Activated CD8-positive, alpha-beta memory T cell treated with anti-CD3 and anti-CD28 coated beads, Interleukin-2, amount 10 ng/mL, durations not matched to agents 7 days and 5 days (primary cell): ENCODE measurements at places on chromosomes 7 and 10.

- H3K36me3 ChIP-seq = no peaks in the 10 kb centered on the region
- no peak overlapping the region for H3K4me3 ChIP-seq
- peaks cover 4% of the 10 kb centered on the region for H3K4me1 ChIP-seq
- DNase-seq = no peak
- H3K27me3 ChIP-seq = no peaks in the 10 kb centered on the region
- no peak overlapping the region for H3K27ac ChIP-seq
Observed at GRCh38 chr10:75512203-75512933, 80.9 kb downstream of the LRMDA start.

DNA sequence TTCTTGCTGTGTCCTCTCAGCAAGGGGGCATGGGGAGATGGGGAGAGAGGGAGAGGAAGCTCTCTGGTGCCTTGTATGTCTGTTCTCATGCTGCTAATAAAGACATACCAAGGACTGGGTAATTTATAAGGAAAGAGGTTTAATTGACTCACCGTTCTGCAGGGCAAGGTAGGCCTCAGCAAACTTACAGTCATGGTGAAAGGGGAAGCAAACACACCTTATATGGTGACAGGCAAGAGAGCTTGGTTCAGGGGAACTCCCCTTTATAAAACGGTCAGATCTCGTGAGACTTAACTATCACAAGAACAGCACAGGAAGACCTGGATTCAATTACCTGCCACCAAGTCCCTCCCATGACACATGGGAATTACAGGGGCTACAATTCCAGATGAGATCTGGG is 464.7 kb upstream of the CELF2 start:
- H3K36me3 ChIP-seq = no peaks in the 10 kb centered on the region
- H3K4me1 ChIP-seq = no peaks in the 10 kb centered on the region
- H3K27ac ChIP-seq = no peak overlapping the region
- no peak for DNase-seq
- no peaks in the 10 kb centered on the region for H3K27me3 ChIP-seq

GRCh38 chr10:3357737-3358136 is 185.2 kb upstream of the PITRM1 start:
- H3K36me3 ChIP-seq = peaks cover 1% of the 10 kb centered on the region
- no peak overlapping the region for H3K4me3 ChIP-seq
- H3K27ac ChIP-seq = no peak overlapping the region
- H3K4me1 ChIP-seq = no peaks in the 10 kb centered on the region
- peaks cover 4% of the 10 kb centered on the region for H3K27me3 ChIP-seq
- DNase-seq = no peak

GRCh38 chr10:20624642-20625041 is 272.5 kb downstream of the NEBL start:
- H3K36me3 ChIP-seq = no peaks in the 10 kb centered on the region
- H3K27ac ChIP-seq = no peak overlapping the region
- H3K4me3 ChIP-seq = no peak overlapping the region
- DNase-seq = no peak
- H3K27me3 ChIP-seq = no peaks in the 10 kb centered on the region
- no peaks in the 10 kb centered on the region for H3K4me1 ChIP-seq

DNA sequence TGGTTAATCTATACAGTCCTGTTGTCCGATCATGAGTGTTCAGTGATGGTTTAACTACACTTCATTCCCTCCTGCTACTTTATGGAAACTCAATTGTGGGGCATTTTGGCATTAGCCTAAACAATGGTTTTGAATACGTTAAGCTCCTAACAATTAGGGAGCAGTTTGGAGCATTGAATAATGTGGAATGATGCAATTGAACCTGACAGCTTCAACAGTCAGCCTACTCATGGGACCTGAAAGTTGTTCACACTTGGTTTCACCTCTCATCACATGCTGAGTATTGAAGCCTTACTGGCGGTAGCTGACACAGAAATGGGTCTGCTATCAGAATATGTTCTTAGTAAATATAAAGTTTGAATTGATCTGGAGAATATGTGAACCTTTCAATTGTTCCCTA is 186.1 kb downstream of the MLLT10 start:
- no peak overlapping the region for H3K27ac ChIP-seq
- no peaks in the 10 kb centered on the region for H3K27me3 ChIP-seq
- no peak for DNase-seq
- no peak overlapping the region for H3K4me3 ChIP-seq
- H3K36me3 ChIP-seq = peaks cover 17% of the 10 kb centered on the region
- H3K4me1 ChIP-seq = peaks cover 10% of the 10 kb centered on the region

DNA sequence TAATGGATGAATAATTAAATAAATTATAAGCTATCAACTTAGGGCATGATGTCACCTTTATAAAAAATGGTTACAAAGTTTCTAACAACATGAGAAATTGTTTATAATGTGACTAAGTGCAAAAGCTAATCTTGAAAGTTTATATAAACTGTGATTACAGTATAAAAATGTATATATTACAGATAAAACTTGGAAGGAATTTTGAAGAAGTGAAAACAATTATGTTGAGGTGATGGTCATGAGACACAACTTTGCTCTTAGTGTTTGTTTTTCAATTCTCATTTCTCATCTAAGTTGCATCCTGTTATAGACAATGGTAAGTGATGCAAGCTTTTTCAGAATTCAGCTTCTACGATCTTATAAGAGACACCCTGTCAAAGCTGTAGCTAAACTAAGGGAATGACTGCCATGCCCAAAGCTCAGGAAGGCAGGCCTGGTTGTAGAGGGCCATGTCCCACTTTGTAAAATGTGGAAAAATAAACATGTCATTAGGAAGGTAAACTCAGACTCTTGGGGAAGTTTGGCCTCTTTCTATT is 23.9 kb downstream of the MACC1 start:
- no peak overlapping the region for H3K27ac ChIP-seq
- peaks cover 2% of the 10 kb centered on the region for H3K36me3 ChIP-seq
- no peak overlapping the region for H3K4me3 ChIP-seq
- no peaks in the 10 kb centered on the region for H3K27me3 ChIP-seq
- no peak for DNase-seq

DNA sequence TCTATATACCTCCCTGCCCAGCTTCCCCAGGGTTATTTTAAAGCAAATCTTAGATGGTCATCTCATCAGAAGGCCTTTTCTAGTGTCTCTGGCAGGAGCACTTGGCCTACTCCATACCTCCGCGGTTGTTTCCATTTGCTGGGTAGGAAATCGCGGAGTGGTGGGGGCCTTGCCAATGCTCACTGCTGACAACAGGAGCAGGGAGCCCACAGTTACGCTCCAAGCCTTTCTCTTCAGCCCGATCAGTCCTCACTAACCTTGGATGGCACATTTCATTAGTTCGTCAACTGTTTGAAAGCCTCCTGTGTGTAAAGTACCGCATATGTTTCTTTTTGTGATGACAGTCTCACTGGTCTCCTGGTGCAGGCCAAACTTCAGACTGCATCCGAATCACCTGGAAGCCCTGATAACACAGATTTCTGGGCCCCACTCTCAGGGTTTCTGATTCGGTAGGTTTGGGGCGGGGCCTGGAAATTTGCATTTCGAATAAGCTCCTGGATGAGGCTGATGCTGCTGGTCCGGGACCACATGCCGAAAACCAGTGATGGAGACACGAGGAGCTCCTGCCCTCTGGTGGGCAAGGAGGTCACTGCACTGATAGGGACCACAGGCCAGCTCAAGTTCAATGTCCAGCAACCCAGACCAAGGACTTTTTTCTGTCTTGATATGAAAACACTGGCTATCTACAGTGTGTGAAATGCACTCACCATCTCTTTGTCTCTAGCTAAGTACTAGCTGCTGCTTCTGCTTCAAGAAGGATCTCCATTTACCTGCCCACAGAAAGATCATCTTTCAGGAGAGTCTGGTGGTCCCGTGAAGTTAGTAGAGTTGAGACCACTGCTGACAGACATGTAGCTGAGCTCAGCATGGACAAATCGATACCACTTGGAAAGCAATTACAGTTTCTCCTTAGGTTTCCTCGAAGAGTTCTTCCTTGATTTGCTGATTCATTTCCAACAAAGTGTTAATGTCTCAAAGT is 14.0 kb downstream of the LRGUK start:
- no peak overlapping the region for H3K4me3 ChIP-seq
- peaks cover 1% of the 10 kb centered on the region for H3K27me3 ChIP-seq
- no peaks in the 10 kb centered on the region for H3K36me3 ChIP-seq
- H3K4me1 ChIP-seq = peaks cover 2% of the 10 kb centered on the region
